MCF 10A (cell line): ENCODE measurements at places on chromosomes 16 and 17.

DNA sequence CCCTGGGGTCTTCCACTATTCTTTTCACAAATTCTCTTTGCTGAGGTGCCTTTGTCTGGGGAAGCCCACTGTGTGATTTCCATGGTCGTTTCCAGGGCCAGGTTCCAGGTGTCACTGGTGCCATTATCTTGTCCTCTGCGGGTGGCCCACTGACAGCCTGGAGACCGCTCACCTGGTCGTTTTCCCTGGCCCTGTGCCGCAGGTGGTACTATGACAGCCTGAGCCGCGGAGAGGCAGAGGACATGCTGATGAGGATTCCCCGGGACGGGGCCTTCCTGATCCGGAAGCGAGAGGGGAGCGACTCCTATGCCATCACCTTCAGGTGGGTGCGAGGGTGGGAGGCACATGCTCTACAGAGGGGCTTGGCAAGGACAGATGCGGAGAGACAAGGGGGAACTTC lies 98.9 kb downstream of the SDR42E1 start:
- DNase-seq = no peak
- no peak overlapping the region for H3K4me3 ChIP-seq
- no peaks in the 10 kb centered on the region for H3K36me3 ChIP-seq
- no peak overlapping the region for H3K27ac ChIP-seq
- no peaks in the 10 kb centered on the region for H3K27me3 ChIP-seq

DNA sequence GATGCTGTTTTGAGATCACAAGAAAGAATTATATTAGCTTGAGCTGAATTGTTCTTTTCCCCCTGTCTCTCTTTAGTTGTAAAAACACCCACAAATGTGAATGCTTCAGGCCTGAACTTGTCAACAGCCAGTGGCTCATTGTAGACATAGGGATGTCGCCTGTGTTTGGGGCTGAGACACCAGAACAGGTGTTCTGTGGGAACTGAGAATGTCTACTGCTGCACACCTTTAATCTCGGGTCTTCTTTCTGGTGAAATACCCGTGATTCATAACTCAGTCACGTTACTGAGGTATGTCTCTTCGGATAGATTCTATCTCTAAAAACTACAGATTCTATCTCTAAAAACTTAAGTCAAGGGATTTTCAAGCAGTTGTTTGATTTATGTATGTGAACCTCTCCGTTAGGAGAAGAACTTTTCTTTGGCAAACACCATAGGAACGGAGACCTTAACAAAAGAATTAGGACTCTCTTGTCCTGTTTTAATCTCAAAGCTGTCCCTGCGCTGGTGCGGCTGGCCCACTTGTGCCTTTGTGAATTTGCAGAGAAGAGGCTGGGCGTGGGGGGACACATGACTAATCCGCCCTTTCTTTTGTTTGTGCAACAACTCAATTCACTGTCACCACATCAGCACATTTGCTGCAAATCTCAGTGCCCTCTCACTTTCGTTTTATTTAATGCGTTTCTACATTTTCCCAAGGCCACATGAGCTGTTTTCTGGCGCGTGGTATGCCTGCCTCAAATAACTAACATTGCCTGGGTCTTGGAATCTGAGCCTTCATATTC lies 643.0 kb downstream of the MAF start:
- H3K4me1 ChIP-seq = no peaks in the 10 kb centered on the region
- peaks cover 11% of the 10 kb centered on the region for H3K27me3 ChIP-seq
- H3K36me3 ChIP-seq = no peaks in the 10 kb centered on the region

GRCh38 chr17:72662827-72663190 lies 429.7 kb downstream of the SLC39A11 start:
- H3K27me3 ChIP-seq = no peaks in the 10 kb centered on the region
- peaks cover 15% of the 10 kb centered on the region for H3K4me1 ChIP-seq
- H3K27ac ChIP-seq = no peak overlapping the region
- H3K36me3 ChIP-seq = no peaks in the 10 kb centered on the region

DNA sequence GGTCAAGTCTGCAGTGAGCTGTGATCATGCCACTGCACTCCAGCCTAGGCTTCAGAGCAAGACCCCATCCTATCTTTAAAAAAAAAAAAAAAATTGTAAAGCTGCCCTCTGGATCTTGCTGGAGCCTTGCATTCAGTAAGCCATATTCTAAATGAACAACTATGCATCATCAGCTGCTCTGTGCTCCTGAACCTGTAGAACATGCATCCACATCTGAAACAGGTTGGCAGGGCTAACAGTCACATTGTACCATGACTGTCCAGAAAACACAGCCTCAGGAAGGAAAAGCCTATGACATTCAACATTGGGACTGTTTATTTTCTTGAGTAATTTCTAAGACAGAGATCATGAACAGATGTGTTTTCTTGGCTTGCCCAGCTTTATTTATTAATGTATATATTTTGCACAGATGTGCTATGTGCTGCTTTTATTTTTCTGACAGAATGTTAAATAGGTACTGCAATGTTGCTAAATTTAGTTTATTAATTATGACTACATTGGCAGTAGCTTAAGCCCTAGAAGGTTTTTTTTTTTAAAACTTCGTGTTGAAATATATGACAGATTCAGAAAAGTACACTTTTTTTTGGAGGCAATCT lies 19.8 kb downstream of the ACSF2 start:
- DNase-seq = no peak
- H3K27me3 ChIP-seq = no peaks in the 10 kb centered on the region
- H3K4me1 ChIP-seq = peaks cover 14% of the 10 kb centered on the region
- H3K4me3 ChIP-seq = no peak overlapping the region
